ENCODE measurements at places on chromosomes 12 and 14.
A peak's percentile ranks its signal among the peaks of the same experiment; 100 is the strongest.

GRCh38 chr12:62123721-62124203, 136.4 kb upstream of the USP15 start:
- peak; percentile 37 for DNase-seq

DNA sequence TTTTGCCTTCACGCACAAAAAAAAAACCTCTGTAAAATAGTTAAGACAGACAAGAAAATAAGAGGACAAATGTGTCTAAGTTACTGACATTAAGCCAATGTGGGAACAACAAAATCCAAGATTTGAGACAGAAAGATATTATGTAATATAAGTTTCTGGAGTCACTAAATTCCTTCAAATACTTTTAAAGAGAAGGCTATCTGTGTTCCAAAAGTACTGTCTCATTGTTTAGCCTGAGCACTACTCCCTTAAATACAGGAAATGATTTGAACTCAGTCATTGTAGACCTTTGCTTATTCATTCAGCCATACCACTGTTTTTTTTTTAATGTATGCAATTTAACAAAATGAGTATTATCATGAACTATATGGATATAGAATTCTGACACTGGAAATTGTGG, 82.7 kb upstream of the KITLG start:
- DNase-seq: no peak

- no peak for DNase-seq
Observed at GRCh38 chr14:51578853-51579252, 72.9 kb upstream of the FRMD6 start.

DNA sequence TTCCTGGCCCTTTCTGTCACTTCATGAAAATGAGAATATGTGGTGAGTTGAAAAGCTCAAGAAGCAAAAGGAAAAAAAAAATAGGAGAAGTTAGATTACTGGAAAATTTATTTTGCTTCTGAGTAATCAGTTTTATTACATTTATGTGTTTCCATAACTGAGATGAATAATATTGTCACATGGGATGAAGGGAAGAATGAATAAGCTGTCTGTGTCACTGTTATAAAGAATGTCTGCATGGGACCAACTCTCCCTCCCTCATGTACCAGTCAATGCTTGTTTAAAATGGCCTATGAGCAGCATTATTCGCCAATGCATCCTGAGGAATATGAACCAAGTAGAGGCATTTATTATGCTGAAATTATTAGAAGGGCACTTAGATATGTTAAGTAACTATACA, 246.3 kb downstream of the PRKD1 start:
- no peak for DNase-seq

DNA sequence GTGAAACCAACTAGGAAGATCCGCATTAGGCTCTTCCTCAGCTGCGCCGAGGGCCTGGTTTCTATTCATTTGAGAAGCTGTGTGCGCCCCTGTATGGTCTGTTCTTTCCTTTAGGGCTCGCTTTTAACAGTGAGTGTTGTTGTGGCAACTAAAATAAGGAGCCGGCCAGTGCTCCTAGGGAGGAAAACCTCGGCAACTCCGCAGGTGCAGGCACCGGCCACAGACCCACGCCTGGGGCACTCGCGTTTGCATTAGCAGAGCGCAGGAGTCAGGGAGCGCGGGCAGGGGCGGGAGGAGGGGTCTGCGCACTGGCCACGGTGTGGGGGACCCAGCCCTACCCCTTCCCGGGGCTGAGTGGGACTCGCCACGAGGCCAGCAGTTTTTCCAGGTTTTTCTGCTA, 50.5 kb downstream of the STX2 start:
- DNase-seq: no peak

- DNase-seq: no peak
Observed at GRCh38 chr14:42470427-42470719, 863.7 kb downstream of the LRFN5 start.

- DNase-seq: peak; percentile 65
Observed at GRCh38 chr12:41277100-41277945, 89.2 kb downstream of the PDZRN4 start.

- DNase-seq: peak; percentile 75
Observed at GRCh38 chr14:61025251-61026223, 44.5 kb downstream of the SLC38A6 start.

- DNase-seq: no peak
Observed at GRCh38 chr12:76084863-76085519, 506 bp upstream of the NAP1L1 start.

DNA sequence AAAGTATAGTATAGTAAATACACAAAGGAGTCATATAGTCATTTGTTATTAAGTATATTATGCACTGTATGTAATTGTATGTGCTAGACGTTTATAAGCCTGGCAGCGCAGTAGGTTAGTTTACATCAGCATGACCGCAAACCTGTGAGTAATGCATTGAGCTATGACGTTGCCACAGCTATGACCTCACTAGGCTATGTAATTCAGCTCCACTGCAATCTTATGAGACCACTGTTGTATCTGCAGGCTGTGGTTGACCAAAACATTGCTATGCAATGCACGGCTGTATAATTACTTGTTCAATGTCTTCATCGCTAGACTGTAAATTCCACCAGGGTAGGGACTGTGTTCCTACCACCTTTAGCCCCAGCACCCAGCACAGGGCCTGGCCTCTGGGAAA, 53.2 kb upstream of the VASH1 start:
- peak; percentile 11 for DNase-seq

Data from fibroblast of lung (primary cell).